ENCODE measurements at places on chromosomes 16 and 17.

- DNase-seq, result no peak
Observed at GRCh38 chr17:1629504-1630310, 1.1 kb upstream of the SLC43A2 start.

DNA sequence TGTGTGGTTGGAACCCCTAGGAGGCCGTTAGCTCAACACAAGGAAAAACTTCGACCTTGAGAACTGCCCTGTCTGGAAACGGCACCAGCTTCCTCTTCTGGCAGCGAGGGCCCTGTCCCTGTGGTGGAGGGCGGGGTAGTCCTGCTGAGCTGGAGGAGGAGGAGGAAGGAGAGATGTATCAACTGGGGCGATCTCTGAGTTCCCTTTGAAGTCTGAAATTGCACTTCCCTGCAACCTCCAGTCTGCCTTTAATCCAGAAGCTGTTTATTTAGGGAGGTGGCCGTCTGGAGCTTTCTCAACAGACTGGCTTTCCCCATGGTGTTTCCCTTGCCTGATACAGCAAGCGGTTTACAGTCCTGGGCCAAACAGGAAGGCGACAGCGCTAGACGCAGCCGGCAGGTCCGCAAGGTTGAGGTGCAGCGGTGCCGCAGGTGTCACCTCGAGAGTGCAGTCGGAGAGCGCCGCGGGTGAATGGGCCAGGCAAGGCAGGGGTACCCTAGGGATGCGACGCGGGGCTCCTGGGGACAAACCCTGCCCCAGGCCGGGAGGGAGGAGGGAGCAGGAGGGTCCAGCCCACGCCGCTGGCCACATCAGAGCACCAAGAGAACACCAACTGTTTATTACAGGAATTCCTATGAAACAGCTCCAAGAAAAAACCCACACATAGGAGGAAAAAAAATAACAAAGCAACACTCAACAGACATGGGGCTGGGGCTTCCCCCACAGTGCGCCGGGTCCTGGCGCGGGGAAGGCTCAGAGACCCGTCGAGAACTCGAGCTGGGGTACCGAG is 11.4 kb upstream of the MRPS23 start:
- DNase-seq, result peak; percentile 87

GRCh38 chr17:67466251-67466796 is 89.2 kb downstream of the PITPNC1 start:
- DNase-seq, result no peak

DNA sequence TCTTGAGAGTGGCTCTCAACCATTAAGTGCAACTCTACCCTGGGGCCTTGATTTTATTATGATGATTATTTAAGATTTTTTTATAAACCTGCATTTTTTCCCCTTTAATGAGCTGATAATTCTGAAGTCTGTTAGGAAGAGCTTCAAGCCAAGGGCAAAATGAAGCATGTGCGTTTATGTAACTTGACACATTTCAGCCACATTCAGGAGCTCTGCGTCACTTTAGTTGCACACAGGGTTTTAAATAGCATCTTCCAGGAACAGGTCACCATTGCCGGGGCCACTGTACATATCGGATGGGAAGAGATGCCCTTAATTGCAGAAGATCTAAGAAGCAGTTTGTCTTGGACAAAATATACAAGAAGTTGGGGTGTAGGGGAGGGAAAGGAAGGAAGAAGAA is 89.6 kb downstream of the BMERB1 start:
- no peak for DNase-seq

DNA sequence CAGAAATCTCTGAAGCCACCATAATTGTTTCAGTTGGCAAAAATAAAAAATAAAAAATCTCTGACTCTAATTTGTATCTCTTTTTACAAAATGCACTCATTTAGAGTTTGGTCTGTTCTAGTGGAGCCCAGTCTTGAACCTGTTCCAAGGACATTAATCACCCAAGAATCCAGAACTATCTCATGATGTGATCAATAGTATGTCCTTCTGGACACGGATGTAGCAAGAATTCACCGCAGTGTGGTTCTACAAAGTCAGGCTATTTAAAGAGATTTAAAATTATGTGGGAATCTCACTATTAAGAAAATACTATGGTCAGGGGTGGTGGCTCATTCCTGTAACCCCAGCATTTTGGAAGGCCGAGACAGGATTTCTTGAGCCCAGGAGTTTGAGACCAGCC is 21.8 kb upstream of the ANKFN1 start:
- DNase-seq, result no peak

- no peak for DNase-seq
Observed at GRCh38 chr16:66478733-66479511, 51.8 kb downstream of the BEAN1 start.

GRCh38 chr16:64121473-64121872 is 1000.4 kb downstream of the CDH11 start:
- DNase-seq, result no peak

GRCh38 chr16:49961089-49961488 is 63.9 kb upstream of the CNEP1R1 start:
- DNase-seq, result no peak

DNA sequence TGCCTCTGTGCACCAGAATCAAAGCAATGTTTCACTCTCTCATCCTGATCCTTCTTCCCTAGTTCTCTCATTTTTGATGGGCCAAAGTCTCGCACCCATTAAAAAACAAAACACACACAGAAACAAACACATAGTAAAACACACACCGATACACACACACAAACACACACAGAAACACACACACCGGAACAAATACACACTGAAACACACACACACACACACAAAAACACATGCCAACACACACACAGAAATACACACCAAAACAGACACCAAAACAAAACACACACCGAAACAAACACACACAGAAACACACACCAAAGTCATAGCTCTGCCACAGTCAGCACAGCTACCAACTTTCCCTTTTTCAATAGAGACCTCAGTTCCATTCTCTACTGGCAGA is 8.6 kb downstream of the HSPB9 start:
- DNase-seq, result no peak
